ENCODE measurements at places on chromosomes 6 and 20. TPM values are rescaled to one million over a fixed set of nuclear protein-coding genes. Genes with fewer than 3 reads are reported as not detected.

DNA sequence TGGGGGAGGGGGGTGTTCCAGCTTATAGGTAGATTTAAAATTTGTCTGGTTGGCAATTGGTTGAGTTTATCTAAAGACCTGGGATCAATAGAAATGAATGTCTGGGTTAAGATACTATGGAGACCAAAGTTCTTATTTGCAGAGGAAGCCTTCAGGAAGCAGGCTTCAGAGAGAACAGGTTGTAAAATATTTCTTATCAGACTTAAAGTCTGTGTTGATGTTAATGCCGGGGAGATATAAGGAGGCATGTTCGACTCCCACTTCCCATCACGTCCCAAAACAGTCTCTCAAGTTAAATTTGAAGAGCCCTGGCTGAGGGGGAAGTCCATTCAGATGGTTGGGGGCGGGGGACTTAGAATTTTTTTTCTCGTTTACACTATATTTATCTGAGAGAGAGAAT, 12.3 kb upstream of the BLCAP start:
- no peak for DNase-seq

DNA sequence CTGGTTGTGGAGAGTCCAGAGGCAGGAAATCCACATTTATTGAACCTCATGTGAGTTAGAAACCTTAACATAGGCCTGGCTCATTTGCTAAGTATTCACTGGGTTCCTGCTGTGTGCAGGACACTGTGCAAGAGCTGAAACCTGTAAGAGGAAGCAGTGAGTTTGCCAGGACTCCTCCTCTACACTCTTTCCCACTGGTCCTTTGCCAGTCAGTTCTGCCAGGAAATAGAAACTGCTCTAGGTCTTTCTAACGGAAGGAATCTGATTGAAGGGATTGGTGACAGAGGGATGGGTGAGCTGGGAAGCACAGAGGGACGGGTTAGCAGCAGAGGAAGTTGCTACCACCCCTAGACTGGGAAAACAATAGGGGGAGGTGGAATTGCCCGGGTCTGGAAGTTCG, 234.2 kb upstream of the ECI2 start:
- no peak for DNase-seq

DNA sequence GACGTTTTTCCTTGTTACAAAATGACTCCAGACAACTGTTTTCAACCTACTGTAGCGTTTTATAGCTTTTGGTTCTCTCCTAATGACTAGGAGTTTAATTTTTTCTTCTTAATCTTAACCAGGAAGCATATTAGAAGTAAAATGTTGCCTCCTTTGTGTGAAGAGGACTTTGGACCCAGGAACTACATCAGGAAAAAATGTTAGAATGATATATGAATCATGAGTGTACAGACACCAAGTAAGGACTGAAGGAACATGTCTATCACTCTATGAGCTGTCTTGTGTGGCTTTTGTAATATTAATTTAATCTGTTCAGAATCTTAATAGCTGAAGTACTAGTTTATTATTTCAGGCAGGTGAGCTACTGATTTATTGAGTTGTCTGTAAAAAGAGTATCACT, 71.0 kb upstream of the MARCKS start:
- DNase-seq, result no peak

Gene CAPN11
- total RNA-seq, result not detected

Gene RIMS1
- total RNA-seq, result 5.7 TPM
